ENCODE measurements at places on chromosomes 16 and 17.

DNA sequence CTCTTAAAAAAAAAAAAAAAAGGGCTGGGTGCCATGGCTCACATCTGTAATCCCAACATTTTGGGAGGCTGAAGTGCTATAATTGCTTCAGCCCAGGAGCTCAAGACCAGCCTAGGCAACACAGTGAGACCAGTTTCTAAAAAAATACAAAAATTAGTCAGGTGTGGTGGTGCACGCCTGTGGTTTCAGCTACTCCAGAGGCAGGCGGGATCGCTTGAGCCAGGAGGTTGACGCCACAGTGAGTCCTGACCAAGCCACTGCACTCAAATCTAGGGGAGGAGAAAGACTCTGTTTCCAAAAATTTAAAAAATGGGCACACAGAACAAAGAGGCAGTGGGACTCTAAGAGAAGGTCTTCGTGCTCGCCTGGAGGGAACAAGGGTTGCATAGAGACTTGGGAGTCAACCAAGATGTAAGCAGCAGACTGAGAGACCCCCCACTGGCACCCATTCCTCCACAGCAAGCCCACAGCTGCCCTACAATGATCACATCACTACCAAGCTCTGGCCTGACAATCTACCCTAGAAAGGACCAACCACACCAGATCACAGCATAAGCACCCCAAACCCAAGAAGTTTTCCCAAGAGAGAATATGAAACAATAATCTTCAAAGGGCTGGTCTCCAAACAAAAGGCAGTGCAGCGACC lies 121.6 kb downstream of the ANKRD11 start:
- DNase-seq = no peak

- DNase-seq = no peak
Measured at GRCh38 chr17:50207315-50207714, 5.9 kb upstream of the COL1A1 start.

DNA sequence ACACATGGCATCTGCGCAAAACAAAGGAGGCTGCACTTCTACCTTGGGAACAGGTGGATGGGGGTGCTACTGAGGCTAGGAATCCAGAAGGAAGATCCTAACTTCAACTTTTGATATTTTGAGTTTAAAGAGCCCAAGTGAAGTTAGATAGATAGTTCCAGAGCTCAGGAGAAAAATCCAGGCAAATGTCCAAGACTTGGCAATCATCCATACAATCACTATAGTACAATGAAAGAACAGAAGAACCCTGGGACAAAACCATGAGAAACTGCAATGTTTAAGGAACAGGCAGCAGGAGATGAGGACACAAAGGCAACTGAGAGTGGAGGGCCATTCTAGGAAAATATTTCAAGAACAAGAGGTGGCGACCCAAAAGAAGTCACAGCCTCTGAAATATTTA lies 12.4 kb downstream of the CDYL2 start:
- no peak for DNase-seq

- DNase-seq = no peak
Measured at GRCh38 chr16:68481636-68482035, 33.3 kb upstream of the SMPD3 start.

DNA sequence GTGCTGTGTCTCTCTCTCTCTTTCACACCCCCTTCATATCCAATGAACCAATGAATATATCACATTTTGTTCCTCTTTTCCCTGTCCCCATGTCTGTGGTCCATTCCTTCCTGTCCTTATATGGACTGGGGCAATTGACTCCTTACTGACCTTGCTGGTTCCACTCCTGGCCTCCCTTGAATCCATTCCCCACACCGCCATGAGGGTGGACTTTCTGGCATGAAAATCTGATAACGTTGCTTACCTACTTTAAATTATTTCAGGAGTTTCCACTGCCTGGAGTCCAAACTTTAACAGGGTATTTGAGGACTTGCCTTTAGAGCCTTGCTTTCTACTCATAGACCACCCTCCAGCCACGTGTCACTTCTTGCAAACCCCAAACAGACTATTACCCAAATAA lies 12.1 kb upstream of the ARHGAP17 start:
- DNase-seq = no peak

DNA sequence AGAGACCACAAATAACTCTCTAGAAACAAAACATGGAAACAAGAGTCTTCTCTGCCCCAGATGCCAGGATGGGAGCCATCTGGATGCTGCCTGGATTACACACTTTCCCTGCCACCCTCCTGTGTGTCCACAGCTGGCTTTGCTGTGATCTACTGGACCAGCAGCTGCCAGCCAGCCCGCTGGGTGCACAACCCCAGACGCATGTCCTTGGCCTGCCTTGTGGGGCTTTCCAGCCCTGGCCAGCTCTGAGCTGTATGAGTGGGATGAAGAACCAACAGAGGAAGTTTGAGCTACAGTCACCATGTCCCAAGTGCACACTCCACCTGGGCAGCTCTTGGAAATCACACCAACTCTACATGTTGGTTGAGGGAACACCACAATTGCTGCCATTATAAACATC lies 57.0 kb upstream of the TNRC6C start:
- DNase-seq = no peak
